ENCODE measurements at places on chromosomes 5 and 9. TPM values are rescaled to one million over a fixed set of nuclear protein-coding genes. Genes with fewer than 3 reads are reported as not detected.

ACOT12 gene
- total RNA-seq: 0.18 TPM

DNA sequence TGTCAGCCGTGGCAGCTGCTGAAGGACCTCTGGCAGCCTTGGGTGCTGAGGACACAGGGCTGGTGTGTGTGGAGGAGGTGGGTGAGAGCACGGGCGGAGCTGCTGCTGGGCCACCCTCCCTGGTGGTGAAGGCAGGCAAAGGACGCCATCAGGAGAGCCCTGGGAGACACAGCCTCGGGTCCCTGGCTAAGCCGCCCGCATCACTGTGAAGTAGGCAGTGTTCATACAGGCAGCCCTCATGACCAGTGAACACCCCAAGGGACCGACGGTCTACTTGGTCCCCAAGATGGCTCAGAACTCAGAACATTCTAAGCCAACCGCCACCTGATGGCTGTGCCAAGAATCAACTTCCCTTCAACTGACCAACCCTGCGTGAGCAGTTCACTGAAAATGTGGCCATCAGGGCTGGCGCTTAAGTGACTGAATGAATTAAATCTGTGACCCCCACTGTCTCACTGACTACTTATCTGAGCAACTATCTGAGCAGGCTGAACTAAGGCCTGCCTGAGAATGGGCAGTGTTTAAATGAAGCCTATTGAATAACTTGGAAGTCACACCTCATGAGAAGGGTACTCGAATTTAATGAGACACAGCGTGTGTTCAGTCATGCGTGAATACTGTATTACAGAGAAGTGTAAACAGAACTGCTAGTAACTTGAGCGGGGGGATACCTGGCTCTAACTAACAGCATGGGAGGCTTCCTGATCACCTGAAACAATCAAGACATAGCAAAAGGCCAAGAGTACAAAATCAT, 54.7 kb upstream of the SIMC1 start:
- no peak overlapping the region for H3K4me3 ChIP-seq
- no peaks in the 10 kb centered on the region for H3K36me3 ChIP-seq
- DNase-seq: no peak
- no peaks in the 10 kb centered on the region for H3K27me3 ChIP-seq
- no peak overlapping the region for H3K27ac ChIP-seq
- no peaks in the 10 kb centered on the region for H3K4me1 ChIP-seq

- no peak for DNase-seq
- H3K27me3 ChIP-seq: no peaks in the 10 kb centered on the region
- H3K27ac ChIP-seq: peak overlapping the region; percentile 8
- peaks cover 2% of the 10 kb centered on the region for H3K4me1 ChIP-seq
These were observed 462 bp downstream of the NUDCD2 start for GRCh38 chr5:163459462-163459818.

- no peaks in the 10 kb centered on the region for H3K27me3 ChIP-seq
- DNase-seq: no peak
- no peaks in the 10 kb centered on the region for H3K36me3 ChIP-seq
- H3K4me1 ChIP-seq: no peaks in the 10 kb centered on the region
- no peak overlapping the region for H3K4me3 ChIP-seq
- no peak overlapping the region for H3K27ac ChIP-seq
These were observed 398.3 kb downstream of the ANXA1 start for GRCh38 chr9:73549991-73550390.

GRCh38 chr9:131747352-131747751, 7.5 kb upstream of the RAPGEF1 start:
- H3K36me3 ChIP-seq: no peaks in the 10 kb centered on the region
- H3K4me1 ChIP-seq: no peaks in the 10 kb centered on the region
- no peak overlapping the region for H3K27ac ChIP-seq
- no peaks in the 10 kb centered on the region for H3K27me3 ChIP-seq
- H3K4me3 ChIP-seq: no peak overlapping the region
- DNase-seq: no peak

All from aorta (tissue), 5 donors.